ENCODE measurements at places on chromosomes 5 and 9.

- no peak for DNase-seq
These were observed 530.1 kb upstream of the DMAC1 start for GRCh38 chr9:8329561-8330283.

GRCh38 chr9:82554381-82554780, 508.6 kb downstream of the RASEF start:
- DNase-seq = no peak

DNA sequence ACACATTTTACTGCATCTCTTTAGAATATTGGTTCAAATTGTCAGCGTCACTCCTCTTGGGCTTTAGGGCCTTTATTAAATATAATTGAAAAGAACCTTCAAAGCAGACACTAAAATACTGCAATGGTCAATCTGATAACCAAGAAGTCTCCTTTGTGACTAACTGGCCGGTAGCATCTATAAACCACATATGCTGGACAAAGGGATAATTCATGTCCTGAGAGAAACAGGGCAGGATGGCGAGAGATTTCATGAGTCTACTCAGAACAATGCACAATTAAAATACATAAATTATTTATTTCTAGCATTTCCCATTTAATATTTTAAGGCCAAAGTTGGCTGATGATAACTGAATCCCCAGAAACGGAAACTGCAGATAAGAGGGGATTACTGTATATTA, 1083.4 kb upstream of the CDH18 start:
- no peak for DNase-seq

DNA sequence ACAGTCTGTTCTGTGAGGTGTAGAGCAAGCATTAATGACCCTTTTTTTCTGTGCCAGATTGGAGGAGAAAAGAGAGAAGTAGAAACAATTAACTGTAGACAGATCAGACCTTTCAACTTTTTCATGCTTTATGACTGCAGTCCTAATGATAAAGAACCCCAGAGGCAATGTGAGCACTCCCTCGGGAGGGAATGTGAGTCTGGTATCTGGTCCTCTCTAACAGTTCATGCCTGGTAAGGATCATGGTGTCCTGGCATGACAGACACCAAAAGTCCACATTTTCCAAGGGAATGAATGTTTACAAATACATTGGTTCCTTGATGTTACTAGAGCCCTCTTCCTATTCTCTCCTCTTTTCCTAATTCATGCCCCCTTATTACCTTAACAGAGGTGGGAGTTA, 70.3 kb downstream of the MTAP start:
- no peak for DNase-seq

GRCh38 chr9:86993830-86994229, 46.5 kb upstream of the GAS1 start:
- DNase-seq = no peak

GRCh38 chr5:98468188-98468869, 305.1 kb upstream of the RGMB start:
- DNase-seq = no peak

DNA sequence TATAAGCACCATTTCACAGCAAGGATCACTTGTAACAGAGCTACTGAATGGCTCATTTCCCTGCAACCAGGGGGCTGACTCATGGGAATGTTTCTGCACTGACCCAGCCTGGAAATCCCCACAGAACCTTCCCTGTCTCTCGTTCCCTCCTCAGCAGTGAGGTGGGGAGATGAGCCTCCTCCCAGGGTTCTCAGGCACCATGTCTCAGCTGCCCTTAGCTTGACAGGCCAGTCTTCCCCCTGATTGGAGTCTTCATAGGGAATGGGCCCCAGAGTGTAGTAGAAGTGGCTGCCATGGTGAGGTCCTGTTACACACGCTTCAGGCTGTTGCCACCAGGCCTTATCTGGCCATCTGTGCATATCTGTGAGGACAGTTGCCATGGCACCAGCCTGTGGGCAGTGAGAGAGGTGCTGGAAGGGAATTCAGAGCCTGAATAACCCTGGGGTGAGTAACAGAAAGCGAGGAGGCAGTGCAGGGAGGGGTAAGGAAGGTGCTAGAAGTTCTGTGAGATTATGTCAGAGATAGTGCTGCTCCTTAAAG, 324.4 kb downstream of the ENC1 start:
- DNase-seq = peak; percentile 58

DNA sequence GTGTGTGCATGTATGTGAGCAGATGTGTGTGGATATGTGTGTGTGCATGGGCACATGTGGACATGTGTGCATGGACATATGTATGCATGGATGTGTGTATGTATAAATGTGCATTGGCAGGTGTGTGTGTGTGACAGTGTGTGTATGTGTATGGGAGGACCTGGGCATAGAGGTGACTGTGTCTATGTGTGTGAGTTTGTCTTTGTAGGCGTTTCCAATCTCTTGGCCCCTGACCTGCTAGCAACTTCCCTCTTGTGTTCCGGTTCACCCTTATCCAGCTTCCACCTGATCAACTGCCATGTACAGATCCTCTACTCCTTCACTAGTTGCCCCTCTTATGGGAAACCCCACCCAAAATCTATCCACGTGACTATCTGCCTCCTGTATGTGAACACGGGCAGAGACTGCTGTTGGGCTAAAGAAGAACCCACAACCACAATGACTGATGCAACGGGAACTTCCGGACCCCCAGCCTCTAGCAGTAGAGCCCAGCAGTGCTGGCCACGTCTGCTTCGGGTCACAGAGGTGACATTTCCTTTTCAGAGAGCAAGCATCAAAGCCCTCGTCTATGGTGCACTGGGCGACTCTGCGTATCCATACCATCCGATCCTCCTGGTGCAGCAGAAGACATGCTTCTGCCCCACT, 24.9 kb upstream of the GADD45G start:
- peak; percentile 91 for DNase-seq

- DNase-seq = no peak
These were observed 138.6 kb downstream of the ARHGEF28 start for GRCh38 chr5:73764586-73764985.

DNA sequence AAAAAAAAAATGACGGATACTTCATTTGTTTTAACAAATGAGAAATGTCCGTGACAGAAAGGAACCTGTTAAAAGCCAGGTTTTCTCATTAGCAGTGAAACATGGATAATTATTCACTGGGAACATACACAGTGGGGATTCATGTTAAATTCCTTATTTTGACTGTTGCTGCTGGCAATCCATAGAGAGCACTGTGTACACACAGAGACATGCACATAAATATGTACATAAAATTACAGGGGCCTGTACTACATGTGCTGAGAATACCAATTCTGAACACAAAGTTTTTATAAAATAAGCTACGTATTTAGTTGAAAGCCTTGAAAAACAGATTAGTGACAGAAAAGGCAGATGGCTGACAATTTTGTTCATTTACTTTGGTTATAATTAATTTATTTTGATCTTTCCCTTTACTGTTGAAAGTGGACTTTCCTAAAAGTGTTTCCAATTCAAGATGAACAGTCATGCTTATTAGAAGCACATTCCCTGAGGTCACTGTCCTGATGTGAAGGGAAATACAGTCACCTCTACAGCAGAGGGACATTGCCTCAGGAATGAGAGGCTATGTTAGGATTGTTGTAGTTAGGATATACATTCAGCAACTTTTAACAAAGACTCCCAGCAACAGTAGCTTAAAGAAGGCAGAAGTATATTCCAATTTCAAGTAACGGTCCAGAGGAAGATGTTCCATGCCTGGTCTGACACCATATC, 166.7 kb downstream of the SAXO1 start:
- DNase-seq = no peak

DNA sequence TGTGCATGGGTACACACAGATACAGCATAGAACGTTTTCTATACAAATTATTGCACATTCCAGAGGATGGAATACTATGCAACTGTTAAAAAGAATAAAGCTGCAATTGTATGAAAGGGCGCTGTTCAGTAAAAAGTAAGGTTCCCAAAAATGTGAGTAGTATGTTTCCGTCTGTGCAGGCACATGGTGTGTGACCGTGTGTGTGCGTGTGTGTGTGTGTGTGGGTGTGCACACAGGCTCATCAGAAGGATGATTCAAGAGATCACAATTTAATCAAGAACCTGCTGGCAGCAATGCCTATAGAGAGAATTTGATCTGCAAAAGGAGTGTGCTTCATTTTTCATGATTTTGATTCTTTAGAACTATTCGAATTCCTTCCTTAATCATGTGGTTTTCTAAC, 76.3 kb downstream of the SEMA4D start:
- DNase-seq = no peak

DNA sequence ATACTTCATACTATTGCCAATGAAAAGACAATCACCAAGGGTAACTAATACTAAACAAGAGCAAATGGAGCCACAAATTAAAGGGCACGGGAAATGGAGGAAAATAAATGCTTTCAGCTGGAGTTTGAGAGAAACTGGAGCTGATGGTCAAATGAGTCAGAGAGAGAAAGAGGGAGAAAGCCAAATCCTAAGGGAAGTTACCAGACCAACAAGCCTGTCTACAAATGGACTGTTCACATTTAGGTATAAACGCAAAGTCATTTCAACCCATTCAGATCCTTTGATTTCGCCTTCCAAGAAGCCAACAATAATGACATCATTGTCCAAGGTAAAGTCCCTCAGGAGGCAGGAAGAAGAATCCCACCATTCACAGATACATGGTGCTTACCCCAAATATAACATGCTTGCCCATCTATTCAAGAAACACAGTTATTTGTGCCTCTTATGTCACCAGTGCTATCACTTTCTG, 351.8 kb downstream of the RAB3C start:
- DNase-seq = no peak

GRCh38 chr9:96388144-96388543, 4.6 kb upstream of the SLC35D2 start:
- no peak for DNase-seq

DNA sequence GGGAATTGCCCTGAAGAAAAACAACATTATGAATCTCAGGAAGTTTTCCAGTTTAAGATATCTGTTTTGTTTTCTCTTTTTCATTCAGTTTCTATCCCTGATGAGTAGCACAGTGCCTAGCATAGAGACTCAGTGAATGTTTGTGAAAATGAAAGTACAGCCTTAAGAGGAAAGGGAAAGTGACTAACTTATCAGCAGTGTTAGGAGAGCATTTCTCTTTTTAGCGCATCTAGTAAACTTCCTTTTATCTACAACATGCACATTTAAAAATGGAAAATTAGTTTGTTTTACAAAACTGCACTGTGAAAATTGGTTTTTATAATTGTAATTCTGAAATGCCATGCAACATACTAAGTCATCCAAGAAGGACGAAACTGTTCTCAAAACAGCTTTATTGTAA, 110.8 kb downstream of the SMARCA2 start:
- DNase-seq = peak; percentile 71

DNA sequence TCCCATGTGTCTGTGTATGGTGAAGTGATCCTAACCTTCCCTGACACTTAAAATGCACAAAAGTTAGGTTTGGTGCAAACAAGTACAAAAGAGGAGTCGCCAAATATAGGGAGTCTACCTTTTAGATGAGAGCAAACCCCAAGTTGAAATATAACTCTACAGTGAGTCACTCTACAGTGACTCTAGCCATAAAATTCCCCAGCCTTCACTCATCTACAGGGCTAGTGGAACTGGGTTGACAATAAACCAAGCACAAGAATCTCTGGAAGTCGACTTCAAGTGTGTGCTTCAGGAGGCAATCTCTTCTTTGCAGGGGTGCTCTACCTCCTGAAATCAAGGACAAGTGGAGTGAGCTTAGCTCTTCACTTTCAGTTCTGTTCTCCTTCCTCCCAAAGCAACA, 3.3 kb downstream of the SHISAL2B start:
- no peak for DNase-seq

DNA sequence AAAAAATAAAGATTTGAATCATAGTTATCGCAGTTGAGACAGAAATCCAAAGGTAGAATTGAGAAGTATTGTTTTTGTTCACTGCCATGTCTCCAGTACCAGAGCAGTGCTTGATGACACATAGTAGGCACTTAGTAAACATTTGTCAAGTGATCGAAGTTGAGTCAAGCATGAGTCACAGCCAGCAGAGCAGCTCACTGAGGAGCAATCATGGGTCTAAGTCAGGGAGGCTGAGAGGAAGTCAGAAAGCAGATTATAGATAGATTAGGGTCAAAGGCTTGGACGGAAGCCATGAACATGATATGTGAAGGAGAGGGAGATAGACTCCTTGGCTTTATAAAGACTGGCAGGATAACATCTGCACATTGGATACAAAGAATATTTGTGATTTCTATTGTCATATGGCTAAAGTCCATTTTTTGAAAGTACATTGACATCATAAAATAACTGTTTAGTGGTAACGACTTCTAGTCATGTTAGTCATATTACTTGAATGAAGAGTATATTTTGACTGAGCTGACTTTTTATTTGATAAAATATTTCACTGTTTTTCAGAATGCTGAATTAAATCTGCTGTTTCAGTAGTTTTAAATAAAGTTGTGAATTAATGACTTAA, 168.5 kb downstream of the RAB3C start:
- peak; percentile 80 for DNase-seq

- DNase-seq = peak; percentile 9
These were observed 154.0 kb downstream of the OLFM1 start for GRCh38 chr9:135241381-135242048.

- peak; percentile 75 for DNase-seq
These were observed 318.2 kb downstream of the SLCO4C1 start for GRCh38 chr5:101977729-101978345.

DNA sequence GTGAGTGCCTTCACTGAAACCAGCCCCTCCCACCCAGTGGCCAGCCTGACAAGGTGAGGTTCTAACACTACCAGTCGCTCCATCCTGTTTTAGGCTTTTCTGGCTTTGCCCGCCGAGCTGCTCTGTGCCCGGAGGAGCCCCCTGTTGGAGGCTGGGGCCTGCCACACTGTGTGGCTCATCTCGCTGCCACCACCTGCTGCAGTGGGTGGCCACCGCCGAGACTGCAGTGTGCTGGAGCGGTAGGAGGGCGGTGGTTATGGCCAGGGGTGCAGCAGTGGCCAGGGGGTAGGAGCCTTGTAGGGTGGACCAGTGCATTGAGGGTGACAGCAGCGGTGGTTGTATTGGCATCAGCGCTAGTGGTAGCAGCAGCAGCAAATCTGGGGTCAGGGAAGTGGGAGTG, 74.7 kb upstream of the PCAT7 start:
- DNase-seq = no peak

GRCh38 chr9:81462801-81463200, 226.5 kb downstream of the TLE1 start:
- no peak for DNase-seq

- no peak for DNase-seq
These were observed 2.7 kb downstream of the FYB1 start for GRCh38 chr5:39216631-39217030.

DNA sequence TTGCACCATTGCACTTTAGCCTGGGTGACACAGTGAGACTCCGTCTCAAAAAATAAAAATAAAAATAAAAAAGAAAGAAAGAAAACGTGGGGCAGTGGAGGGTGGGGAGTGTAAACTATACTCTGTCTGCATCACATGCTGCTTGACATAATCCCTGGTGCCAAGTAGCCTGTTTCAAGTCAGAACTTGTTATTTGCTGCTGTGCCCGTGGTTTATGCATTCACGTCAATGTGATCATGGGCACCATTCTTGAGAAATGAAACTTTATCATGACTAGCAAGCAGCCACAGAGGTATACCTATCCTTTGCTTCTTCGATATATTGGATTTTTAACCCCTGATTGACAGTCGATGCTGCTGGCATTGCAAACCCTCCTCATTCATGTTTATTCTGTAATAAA, 4.1 kb upstream of the SMU1 start:
- DNase-seq = no peak

Measured in hematopoietic multipotent progenitor cell treated with erythropoietin and hydrocortisone succinate and interleukin-3 and kit ligand, for 4 days (in vitro differentiated cells).